ENCODE measurements at places on chromosomes 4 and X.

GRCh38 chr4:139875411-139875825 lies 209.8 kb downstream of the MGST2 start:
- DNase-seq, result peak; percentile 92

- no peak for DNase-seq
Measured at GRCh38 chr4:3040452-3041191, 33.7 kb downstream of the HTT-AS start.

DNA sequence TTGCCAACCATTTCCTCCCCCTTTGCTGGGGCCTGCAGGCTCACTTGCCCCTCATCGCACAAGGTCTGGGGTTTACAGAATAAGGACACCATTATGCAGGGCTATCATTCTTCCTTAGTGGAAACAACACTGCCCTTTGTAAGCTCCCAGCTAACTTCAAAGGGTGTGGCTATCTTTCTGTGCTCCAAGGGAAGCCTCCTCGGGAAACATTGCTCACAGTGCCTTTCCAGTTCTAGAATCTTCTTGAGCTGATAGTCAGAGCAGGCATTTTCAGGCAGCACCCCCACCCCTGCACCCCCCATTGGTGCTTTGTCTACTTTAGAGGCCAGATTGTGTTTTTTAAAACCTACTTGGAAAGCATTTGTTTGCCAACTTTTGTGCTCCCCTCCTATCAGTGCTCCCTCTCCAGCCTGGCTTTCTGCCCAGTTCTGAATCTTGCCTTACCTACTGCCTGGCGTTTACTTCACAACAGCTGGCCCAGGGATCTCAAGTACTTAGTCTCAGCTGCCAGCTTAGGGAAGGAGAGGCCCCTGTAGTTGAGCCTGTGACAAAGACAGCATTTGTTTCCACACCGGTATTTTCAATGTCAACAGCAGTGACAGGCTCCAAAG lies 53.5 kb downstream of the PLAC1 start:
- peak; percentile 80 for DNase-seq

GRCh38 chrX:46754586-46755061 lies 4.3 kb downstream of the SLC9A7 start:
- no peak for DNase-seq

DNA sequence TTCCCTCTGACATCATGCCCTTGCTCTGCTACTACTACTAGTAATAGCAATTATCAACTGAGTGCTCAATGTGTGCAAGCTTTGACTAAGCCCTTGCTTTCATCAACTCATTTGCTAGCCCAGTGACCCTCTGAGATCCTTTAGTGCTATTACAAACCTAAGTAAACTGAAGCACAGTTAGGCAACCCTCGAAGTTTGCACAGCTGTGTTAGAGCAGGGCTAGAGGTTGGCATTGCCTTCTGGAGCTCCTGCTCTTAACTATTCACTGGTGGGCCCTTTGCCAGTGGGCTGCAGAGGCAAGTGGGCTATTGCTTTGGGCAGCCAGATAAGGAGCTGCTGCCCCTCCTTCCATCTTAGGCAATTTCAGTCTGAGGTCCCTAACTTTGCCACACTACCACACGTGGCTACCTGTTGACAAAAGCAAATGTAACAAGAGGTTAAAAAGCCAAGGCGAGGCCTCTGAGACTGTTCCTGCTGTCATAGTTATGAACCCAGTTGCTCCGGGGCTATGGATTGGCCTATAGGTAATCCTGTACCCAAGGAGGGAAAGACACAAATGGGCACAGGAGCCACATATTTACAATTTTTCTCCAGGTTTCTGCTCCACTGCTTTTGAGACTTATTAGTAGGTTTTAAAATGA lies 41.5 kb upstream of the ANKRD50 start:
- DNase-seq, result peak; percentile 83

DNA sequence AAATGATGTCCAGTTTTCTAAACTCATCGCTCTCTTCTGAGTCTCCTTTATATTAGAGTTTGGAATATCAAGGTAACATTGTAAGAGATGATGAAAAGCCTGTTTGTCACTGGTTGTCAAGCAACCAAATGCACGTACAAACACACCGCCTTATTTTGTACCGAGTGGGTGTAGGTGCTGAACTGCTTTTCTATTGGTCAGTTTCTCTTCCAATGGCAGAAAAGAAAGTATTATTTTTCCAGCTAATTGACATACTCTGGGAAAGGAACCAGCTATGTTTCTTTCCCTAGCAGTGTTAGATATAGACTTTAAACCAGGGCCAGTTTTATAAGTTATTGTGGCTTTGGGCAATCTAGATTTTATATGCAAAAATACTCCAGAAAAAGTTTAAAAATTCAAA lies 6.6 kb upstream of the PPM1K start:
- DNase-seq, result no peak

DNA sequence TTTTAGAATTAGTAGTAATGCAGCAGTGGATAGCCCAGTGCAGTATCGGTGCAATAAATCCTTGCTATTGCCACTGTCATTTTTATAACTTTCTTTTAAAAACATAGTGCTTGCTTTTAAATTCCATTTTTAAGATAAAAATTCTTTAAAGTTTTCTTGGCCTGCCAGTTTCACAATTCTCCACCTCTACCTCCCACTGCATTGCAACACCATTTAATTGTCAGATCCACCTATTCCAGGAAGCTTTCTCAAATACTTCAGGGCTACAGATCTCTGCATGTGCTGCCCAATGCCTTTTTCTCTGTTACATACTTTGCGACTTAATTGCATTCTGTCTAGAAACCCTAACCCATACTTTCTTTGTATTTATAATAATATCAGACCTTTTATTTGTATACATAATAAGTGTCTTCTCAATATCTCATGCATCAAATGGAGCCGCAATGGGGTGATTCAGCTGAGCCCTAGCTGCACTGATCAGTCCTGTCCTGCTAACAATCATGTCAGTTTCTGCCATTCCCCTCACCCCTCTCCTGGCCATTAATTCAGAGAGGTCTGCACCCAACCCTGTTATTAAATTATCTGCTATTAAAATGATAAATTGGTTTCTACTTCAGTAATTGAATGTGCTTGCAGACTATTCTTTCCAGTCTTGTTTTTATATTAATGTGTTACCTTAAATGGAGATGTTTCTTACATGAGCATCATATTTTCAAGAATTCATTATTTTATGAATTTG lies 193.1 kb downstream of the SLIT2 start:
- DNase-seq, result no peak

- no peak for DNase-seq
Measured at GRCh38 chr4:103359900-103360299, 161.8 kb upstream of the CENPE start.

- DNase-seq, result no peak
Measured at GRCh38 chrX:16610121-16610621, 39.8 kb upstream of the S100G start.

DNA sequence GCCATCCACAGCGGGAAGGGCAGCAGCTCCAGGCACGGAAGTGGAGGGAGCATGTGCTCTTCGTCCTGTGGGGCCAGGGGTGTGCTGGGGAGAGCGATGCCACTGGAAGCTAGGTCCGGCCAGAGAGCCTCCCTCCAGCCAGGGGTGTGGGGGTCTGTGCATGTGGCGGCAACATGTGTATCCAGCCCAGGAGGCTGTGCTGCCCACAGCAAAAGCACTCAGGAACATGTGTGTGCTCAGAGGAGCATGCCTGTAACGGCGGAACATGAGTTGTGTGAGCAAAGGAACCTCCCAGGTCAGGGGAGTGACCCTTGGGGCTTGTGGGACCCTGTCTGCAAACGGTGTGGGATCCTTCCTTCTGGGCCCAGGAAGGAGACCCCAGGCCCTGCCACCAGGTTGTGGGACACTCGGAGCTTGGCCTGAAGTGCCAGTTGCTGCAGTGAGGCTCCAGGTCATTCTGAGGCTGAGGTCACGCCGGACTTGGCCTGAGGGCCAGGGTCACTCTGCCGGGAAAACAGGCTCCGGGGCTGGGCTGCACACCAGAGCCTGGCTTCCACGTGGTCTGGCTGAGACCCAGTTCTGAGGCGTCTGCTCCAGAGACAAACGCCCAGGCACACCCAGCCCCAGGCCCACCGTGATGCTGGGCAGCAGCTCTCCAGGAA lies 37.2 kb downstream of the CPLX1 start:
- DNase-seq, result no peak

DNA sequence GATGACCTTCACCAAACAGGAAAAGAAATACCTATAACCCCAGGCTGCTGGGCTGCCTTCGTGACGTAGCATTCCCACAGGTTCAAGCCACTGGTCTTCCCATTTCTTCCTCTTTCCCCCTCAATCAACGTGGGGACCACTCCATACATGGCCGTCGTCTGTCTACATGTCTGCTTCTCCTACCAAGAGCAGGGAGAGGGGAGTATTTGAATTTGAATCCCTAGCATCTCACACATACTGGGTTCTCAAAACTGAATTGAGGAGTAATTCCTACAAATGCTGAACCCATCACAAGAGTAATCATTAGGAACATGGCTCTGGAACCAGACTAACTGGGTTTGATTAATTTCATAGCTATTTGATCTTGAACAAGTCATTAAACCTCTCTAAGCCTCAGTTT lies 17.3 kb downstream of the GPC3 start:
- DNase-seq, result no peak

DNA sequence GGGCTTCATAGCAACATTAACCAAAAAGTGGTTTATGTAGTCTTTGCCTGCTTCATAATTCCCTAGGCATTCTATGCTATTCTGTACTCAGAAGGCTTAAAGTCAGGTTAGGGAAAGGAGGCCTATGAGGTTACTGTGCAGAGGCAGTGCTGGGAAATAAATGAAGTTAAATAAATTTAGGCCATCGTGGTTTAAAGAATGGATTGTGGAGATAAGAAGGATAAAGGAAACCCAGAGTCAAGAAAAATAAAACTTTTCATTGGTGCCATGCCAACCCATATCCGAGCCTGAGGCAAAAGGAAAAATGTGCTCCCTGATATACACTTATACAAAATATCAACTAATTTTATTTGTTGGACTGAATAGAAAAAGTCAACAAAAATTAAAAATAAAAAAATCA lies 70.2 kb downstream of the AR start:
- no peak for DNase-seq

- no peak for DNase-seq
Measured at GRCh38 chrX:24215272-24215671, 65.7 kb downstream of the ZFX start.

DNA sequence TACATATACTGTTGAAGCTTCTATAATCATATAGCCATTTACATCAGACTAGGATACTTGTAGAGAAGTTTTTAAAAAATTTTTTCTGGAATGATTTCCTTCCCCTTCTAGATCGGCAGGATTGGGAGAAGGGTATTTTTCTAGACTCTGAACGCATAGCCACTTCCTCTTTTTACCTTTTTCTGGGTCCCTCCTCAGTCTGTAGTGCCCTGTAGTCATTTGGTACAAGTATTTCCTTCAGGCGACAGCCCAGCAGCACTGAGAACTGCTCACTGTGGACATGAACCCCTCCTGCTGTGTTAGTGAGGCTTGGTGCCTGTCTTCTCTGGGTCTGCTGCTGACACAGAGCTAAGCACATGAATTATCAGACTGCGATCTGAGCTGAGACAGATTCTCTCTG lies 255.4 kb downstream of the ARHGAP10 start:
- DNase-seq, result no peak

DNA sequence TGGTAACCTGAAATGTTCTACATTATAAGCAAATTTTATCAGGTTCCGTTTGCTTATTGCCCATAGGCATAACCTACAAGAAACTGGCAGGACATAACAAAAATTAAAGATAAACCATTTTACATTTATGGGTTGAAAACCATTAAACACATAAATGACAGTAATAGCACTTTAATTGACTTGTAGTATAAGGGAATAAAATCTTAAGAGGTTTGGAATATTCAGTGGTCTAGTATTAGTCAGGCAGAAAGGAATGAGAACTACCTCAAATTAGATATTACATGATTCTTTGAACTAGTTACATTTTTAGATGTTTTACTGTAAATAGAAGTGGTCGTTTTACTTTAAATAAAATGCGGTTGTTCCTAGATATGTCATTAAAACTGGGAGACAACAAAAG lies 111.9 kb downstream of the ADAMTS3 start:
- DNase-seq, result no peak

GRCh38 chrX:134753718-134754008 lies 95.4 kb upstream of the PLAC1 start:
- no peak for DNase-seq

GRCh38 chr4:4647041-4647440 lies 105.2 kb upstream of the STX18 start:
- no peak for DNase-seq

DNA sequence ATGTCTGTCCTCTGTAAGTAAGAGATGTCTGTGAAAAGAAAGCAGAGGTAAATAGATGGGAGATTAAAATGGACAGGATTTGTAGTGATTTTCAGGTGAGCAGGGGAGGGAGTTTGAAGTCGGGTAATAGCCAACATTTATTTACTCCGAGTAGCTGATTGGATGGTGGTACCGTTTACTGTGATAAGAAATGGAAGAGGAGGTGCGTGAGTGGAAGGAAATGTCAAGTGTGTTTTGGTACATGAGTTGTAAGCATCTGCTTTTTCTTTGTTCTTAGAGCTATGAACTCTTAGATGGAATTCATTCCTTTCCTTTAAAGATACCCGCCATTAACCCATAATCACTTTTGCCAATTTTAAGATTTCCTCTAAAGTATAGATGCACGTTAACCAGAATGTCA lies 45.5 kb downstream of the SGMS2 start:
- no peak for DNase-seq

DNA sequence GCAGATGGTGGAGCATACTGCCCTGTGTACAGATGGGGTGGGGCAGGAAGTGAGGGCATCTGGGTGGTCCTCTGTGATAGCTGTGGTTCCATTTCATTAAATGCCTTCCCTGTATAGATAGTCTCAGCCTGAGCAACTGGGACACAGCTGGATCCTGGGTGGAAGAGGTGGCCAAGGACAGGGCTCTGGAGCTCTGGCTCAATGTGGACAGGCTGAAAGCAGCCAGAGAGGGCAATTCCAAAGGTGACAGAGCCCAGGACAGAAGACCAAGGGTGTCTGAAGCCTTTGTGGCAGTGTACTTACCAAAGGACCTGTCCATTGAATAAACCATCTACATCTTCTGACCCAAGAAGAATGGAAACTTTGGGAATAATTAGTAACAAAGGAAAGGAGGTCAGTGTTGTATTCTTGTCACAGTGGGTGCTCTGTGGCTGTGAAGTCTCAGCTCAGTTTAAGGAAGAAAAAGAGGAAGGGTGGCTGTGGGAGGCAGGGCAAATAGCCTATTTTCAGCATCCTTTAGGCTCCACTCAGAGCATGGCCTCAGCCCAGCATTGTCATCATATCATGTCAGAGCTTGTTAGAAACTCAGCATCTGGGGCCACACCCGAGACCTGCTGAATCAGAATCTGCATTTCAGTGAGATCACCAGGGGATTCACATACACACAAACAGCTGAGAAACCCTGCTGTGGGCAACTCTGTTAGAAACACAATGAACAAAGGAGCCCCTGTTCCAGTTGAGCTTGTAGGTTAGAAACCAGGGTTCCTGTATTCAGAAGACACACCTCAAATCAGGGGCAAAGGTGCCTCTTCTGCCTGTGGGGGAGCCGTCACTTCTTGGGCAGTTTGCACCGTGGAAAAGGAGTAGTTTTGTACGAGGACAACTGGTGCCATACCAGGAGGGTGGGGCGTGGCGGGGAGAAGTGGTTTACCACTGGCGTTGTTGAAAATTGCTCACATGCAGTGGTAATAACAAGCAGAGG lies 168.6 kb downstream of the PTTG2 start:
- DNase-seq, result no peak

- DNase-seq, result no peak
Measured at GRCh38 chr4:128308986-128309385, 21.4 kb upstream of the PGRMC2 start.

GRCh38 chr4:185092535-185093197 lies 50.4 kb upstream of the SLC25A4 start:
- no peak for DNase-seq
